Activated CD4-positive, alpha-beta T cell treated with anti-CD3 and anti-CD28 coated beads, Interleukin-2, amount 50 U/mL, for 1 hour (primary cell): ENCODE measurements at places on chromosomes 11 and 22.

DNA sequence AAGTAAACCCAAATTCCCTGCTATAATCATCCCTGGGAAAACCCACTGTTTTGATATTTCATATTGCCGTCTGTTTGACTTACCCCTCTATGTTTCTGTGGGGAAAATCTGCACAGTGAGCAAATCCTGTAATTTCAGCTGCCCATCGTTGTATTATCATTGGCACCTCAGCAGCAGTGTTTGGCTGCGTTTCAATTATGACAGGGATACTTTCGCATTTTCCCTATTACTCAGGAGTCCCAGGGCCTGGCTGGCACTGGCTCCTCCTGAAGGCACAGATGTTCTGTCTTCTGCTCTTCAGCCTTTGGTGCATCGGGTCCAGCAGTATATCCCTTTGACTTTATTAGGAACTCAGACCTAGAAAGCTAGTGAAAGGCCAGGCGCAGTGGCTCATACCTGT is 12.2 kb upstream of the MMP12 start:
- no peak for DNase-seq

- no peak for DNase-seq
These were observed 17.3 kb upstream of the NEU3 start for GRCh38 chr11:74971424-74971823.

DNA sequence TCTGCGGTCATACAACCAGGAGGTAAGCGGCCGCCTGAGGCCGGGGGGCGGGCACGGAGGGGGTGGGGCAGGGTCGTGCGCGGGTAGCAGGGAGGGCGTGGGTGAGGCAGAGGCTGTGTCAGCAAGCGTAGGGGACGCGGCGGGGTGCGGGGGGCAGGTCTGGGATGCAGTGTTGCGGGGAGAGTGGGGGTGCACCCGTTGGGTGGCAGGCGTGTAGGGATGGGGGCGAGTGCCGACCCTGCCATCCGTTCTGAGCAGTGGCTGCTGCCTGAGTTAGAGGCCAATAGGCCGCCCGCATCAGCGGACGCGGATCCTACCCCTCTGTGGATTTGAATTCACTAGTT is 1.4 kb downstream of the RIC8A start:
- DNase-seq = no peak

DNA sequence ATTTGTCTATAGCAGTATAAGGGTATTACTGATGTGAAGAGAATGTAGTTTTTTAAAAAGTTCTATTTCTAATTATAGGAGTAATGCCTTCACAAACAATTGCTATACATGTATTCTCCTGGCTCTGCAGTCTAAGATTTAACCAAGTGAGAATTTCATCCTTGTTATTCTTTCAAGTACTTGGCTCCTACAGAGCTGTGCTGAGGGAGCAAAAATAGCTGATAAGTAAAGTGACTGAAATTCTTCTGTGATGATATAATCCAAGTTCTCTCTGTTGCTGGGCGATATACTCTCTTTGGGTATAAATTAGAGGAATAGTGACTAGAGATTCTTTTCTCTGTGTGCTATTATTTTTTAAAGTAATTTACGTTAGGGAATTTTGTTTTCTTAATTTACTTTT is 68.0 kb downstream of the PGR start:
- no peak for DNase-seq

GRCh38 chr11:34316347-34317035 is 41.3 kb downstream of the ABTB2 start:
- DNase-seq = no peak

DNA sequence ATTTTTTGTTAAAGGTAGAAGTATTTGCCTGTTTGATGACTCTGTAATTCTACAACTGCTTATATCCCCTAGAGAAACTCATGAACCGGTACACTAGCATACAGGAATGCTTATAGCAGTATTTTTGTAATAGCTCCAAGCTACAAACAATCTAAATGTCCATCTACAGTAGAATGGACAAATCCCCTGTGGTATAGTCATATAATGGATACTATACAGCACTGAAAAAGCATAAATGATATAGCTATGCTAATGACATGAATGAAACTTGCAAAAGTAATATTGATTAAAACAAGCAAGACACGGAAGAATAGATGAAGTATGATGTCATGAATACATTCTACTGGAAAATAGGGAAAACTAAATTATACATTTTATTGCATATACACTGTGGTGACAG is 142.9 kb downstream of the CEP164 start:
- no peak for DNase-seq

DNA sequence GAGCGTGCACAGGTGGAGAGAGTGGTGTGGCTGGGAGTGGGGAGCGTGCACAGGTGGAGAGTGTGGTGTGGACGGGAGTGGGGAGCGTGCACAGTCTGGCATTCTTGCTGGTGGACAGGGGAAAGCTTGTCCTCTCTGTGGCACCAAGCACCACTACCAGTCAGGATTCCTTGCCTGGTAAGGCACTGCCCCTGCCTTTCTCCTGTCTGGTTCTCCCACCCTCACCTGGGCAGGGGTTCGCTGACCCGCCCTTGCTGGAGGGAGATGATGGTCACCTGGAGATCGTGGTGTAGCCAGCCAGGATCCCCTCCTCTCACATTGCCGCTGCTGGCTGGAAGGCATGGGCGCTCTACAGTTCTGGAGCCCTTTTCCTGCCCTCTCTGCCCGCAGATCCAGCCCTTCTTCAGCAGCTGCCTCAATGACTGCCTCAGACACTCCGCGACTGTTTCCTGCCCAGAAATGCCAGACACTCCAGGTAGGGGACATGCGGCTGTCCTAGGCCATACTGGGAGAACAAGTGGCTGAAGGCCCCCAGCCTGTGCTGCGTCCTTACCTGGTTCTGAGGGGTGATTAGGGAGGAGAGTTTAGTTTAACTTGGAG is 16.7 kb downstream of the TMEM121B start:
- DNase-seq = no peak

- DNase-seq = no peak
These were observed 7.3 kb downstream of the KRTAP5-9 start for GRCh38 chr11:71555508-71555907.

DNA sequence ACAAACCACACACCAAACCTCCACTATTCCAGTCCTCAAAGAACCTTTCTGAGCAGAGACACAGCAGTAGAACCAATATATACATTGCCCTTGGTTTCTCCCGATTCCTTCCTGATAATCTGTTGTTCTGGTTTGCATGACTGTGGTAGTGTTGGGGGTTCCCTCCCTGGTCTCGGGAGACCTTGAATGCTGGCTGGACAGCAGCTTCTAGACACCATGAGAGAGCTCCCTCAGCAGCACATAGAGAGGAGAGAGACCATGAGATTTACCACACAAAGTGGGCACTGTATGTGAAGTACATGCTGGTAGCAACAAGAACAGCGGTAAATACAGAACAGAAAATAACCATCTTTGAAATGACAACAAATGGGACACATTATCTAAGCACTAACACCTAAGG is 2.6 kb downstream of the C11orf91 start:
- no peak for DNase-seq
